ENCODE measurements at places on chromosomes 5 and 9.
A peak's percentile ranks its signal among the peaks of the same experiment; 100 is the strongest.

DNA sequence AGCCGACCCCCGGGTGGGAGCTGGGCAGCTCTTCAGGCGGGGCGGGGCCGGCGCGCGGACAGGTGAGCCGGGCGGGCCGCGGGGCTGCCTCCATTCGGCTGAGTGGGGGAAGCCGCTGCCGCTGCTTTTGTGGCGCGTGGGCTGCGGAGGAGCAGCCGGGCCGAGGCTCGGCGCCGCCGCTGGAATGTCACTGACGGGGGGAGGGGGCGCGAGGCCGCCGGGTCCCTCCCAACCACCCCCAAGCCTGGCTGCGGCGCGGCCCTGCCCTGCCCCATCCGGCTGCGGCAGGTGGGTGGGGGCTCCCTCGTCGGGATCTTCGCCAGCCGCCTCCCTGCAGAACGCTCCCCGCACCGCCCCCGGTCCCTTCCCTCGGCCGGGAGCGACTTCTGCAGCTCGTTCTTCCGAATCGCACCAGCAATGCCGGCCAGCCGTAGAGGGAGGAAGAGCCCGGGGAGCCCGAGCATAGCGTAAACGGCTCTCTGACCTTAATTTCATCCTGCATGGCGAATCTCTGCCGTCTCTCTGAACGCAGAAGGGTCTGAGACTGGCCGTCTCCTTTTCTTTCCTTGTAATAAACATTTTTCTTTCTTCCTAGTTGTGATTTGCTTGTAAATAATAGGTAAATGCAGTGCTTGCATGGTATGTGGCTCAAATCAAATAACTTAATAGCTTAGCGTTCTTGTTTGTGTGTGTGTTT is 505 bp downstream of the SPTAN1 start:
- DNase-seq = peak; percentile 55

GRCh38 chr5:172410160-172410559 is 44.2 kb downstream of the SH3PXD2B start:
- DNase-seq = peak; percentile 1

GRCh38 chr9:115665519-115665918 is 488.1 kb upstream of the PAPPA start:
- DNase-seq = no peak

DNA sequence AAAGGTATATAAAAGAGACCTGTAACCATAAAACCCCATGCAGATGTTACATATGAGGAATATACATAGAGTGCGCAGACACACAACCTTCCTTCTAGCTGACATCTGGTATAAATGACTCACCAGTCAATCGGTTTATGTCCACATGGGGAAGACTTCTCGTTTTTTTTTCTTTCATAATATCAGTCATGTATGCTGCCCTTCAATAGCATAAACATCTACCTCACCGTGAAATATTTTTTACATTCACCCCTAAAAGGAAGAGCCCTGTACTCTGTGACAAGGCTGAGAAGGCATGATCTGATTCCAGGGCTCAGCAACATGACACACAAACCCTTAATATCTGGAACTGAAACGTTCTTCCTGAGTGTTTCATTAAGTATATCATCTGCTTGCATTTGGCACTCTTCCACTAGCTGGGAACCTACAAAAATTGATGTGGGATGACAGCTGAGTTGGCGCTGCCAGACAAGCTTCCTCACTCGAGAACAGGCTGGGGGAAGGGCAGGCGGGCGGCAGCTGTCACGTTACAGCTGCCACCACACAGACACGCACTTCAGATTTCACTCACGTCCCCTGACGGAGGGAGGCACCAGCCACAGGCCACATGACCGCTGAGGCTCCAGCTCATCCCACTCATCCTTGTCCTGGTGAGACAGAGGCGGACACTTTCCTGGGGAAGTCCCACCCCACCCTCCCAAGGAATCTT is 74.2 kb downstream of the SHB start:
- peak; percentile 17 for DNase-seq

DNA sequence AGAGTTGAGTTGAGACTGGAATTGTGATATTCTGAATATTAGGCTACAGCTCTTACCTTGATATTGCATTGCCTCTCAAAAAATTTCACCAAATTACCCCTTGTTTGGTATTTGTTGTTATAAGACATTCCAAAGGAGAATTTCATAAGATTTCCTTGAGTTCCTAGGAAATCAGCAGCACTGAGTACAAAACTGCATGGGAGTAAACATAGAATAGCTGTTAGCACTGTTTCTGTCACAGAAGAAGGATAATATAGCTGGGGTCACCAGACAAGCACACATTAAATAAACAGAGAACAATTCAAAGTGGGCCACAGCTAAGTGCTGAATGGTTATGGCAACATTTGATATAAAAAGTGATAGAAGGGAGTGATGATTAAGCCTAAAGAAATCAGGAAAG is 724.3 kb downstream of the PRELID2 start:
- DNase-seq = no peak

GRCh38 chr5:55149308-55149795 is 10.6 kb upstream of the GPX8 start:
- DNase-seq = no peak

- no peak for DNase-seq
These were observed 7.5 kb downstream of the LHX6 start for GRCh38 chr9:122221183-122221811.

GRCh38 chr9:115212125-115212605 is 94.2 kb upstream of the TNC start:
- no peak for DNase-seq

DNA sequence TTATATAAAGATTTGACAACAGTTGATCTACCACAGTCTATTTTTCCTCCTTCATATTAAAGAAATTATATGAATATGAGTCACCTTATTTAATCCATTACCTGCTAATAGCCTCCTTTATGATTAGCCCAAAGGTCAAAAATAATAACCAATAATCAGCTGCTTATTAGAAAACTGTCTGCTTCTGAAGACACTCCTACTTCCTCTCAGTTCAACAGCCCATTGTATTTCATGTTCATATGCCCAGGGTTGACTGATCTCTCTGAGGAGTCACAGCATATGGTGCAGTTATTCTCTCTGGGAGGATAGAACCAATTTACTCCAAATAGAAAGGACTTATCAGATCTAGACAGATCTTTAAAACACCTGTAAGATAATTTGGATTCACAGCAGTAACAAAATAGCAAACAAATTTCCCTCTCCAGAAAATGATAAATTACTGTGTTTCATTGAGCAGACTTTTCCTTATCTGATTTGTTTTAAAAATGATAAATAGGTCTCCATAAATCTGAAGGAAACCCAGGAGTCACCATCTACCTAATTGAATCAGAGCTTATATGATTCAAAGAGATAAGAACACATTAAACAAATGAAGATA is 180.4 kb upstream of the ITGA1 start:
- DNase-seq = no peak

DNA sequence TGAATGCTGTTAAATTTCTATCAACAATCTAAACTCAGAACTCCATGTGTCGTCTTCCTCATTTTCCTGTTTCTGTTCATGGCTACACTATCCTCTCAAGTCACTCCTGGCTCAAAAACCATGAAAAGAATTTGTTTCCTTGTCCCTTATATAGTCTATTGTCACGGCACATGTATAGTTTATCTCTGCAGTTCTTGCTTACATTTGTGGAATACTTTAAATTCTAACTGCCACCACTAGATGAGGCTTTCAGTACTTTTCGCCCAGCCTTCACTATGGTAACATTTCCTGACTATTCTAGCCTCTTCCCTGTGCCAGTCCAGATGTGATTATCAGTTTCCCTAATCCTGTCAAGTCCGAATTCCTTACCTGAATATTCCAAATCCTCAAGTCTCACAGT is 34.6 kb downstream of the PKD2L2 start:
- no peak for DNase-seq

DNA sequence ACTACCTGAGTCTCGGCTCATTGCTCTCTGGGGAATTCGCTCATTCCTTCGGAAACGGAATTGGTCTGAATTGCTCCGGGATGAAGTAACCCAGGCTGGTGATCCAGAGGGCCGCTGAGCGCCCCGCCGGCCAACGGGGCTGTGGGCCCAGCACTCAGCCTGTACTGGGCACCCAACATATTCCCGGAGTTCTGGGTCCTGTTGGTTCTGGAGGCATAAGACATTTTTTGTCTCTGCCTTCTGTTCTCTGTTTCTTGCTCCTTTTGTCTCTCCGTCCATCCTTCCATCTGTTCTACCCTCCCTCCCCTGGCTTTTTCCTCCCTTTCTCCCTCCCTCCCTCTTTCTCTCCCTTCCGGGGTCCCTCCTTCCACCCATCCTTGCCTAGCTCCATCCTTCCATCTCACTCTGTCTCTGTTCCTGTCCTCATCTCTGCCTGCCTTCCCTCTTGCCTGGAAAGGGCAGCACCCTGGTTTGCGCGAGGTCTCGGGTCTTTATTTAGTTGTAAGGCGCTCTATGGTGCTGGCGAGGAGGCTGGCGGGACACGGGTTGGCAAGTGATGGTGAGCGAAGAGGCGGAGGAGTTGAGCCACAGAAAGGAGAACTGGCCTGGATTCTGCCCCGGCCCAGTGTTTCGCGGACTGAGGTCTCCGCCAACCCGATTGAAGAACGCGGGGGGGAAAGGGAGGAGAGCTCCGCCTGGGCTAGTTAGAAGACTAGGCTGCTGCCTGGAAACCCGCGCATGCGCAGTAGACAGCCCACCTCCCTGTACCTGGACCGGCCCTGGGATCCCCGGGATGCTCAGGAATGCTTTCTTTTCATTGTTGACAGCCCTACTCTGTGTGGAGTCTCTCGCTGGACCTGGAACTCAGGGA is 1468.0 kb downstream of the FOXD4L5 start:
- DNase-seq = peak; percentile 71

GRCh38 chr9:83346655-83347420 is 191.4 kb downstream of the FRMD3 start:
- DNase-seq = no peak

DNA sequence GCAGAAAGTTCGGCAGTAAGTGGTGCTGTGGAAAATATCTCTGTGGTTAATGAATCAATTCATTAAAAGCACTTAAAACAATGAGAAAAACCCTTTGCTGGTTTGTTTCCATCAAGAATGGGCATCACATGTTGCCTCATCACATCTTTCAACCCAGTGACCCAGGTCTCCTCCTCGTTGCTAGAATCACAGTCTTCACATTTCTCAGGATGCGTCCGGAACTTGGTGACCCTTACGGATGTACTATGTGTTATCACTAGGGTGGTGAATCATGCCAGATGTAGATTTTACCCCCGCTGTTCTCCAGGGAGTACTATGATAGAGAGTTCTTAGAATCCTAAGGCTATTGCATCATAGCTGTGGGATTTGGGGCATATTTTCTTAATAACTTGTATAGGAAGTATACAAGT is 217.9 kb upstream of the KLF4 start:
- no peak for DNase-seq

DNA sequence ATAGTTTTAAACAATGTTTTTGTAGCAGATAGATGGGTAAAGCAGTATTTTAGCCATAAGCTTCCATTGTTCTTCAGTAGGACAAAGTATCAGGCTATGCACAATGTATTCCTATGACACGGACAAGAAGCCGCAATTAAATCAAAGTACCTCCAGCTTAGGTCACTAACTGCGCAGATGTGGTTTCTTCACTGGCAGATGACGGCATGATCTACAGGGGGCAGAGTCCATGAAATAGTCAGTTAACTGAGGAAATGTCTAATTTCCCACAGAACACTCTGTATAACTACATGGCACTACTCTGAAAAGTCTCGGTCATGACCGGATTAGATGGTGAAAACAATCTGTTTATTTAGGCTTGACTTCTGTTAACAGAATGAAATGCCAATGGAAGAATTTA is 120.7 kb upstream of the TRPM3 start:
- DNase-seq = no peak

GRCh38 chr5:38621840-38622437 is 65.5 kb upstream of the LIFR start:
- DNase-seq = no peak

GRCh38 chr9:126066131-126066530 is 260.5 kb upstream of the MVB12B start:
- DNase-seq = no peak

DNA sequence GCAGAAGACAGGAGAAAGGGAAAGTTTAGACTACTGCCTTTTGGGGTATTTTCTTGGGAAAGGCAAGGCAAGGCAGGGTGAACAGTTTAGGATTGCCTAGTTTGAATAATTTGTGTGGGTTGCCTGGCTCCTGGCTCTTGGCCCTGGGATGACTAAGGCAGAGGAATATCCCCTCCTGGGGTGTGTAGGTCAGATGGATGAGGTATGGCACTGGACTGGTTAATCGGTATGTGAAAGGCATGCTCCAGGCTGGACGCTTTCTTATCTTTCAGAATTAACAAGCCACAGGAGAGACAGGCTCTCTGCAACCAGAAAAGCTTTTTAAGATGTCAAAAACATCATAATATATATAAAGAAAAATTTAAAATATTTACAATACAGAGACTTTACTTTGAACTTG is 58.6 kb downstream of the STARD4 start:
- no peak for DNase-seq

DNA sequence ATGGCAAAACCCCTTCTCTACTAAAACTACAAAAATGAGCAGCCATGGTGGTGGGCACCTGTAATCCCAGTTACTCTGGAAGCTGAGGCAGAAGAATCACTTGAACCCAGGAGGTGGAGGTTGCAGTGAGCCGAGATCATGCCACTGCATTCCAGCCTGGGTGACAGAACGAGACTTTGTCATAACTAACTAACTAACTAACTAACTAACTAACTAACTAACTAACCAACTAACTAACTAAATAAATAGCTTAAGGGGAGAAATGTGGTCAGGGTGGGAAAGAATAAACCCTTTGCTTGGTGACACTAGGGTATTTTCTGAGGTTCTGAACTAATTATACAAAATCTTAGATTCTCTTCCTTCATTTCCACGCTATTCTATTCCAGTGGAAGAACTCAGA is 184.4 kb upstream of the MEF2C start:
- DNase-seq = no peak

DNA sequence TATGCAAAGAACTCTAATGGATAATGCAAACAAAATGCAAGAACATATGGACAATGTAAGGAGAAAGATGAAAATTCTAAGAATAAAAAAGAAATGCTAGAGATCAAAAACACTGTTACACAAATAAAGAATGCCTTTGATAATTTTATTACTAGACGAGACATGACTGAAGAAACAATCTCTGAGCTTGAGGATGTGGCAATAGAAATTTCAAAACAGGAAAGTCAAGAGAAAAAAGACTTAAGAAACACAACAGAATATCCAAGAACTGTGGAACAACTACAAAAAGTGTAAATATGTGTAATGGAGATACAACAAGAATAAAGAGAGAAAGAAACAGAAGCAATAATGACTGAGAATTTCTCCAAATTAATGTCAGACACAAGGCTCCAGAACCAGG is 140.5 kb upstream of the ACOT12 start:
- no peak for DNase-seq

DNA sequence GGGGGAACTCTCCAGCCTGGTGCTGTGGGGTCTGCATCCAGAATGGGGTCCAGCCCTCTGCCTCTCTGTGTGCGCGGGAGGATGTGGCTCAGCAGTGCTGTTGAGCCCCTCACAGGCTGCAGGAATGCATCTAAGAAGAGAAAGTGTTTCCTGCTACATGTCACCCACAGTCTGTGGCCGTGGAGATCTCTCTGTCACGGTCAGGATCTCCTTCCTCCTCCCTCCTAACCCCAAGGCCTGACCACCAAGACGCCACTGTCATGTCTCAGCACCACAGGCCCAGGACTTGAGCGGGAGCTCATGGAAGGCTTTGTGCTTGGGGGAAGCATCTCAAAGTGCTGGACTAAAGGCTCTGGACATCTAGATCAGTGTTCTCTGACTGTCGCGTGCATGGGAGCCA is 90.1 kb downstream of the SREK1 start:
- no peak for DNase-seq

All from CD4-positive, alpha-beta T cell treated with Interleukin-1 beta for 1 hour (primary cell).